ENCODE measurements at places on chromosomes 7 and 10. TPM values are rescaled to one million over a fixed set of nuclear protein-coding genes. Genes with fewer than 3 reads are reported as not detected.

DNA sequence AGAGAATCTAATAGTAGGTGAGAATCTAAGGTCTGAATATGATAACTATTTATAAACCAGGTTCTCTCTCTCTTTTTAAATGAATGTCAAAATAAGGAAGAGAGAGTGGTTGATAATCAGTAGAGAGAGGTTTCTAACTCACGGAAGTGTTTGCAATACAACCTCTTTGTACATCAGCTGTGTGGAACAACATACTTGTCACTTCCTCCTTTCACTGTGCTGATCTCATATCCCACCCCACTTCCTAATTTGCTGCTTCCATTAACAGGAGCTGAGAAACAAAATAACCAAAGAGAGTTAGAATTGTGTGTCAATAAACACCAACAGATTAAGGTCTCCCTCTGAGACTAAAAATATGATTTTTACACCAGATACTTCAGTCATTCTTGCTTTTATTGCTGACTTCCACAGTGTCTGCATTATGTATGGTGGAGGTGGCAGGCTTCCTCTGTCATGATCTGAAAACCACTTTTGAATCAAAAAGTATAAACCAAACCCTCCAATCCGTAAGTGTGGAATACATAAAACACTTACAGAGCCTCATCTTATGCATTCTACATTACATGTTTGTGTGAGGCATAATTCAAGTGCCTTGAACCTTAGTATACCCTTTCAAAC, 25.0 kb downstream of the CACUL1 start:
- no peak for DNase-seq

Gene CDHR1
- total RNA-seq, result 2.0 TPM

Gene LBX1
- not detected for total RNA-seq

Gene NXPH1
- not detected for total RNA-seq

DNA sequence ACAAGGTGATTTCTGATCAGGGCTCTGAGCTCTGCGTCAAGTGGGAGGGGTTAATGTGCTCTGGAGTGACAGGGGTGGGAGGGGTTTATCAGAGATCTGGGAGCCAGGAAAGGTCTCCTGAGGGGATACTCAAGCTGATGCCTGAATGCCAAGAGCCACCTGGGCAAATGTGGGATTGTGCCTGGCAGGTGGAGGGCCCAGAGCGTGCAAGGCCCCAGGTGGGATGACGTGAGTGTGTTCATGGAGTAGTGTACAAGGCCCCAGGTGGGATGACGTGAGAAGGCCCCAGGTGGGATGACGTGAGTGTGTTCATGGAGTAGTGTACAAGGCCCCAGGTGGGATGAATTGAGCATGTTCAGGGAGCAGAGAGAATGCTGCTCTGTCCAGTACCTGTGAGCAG, 610.3 kb downstream of the PTPRN2 start:
- peak; percentile 3 for DNase-seq

- DNase-seq, result no peak
Observed at GRCh38 chr10:34187201-34187600, 627.9 kb downstream of the PARD3 start.

DNA sequence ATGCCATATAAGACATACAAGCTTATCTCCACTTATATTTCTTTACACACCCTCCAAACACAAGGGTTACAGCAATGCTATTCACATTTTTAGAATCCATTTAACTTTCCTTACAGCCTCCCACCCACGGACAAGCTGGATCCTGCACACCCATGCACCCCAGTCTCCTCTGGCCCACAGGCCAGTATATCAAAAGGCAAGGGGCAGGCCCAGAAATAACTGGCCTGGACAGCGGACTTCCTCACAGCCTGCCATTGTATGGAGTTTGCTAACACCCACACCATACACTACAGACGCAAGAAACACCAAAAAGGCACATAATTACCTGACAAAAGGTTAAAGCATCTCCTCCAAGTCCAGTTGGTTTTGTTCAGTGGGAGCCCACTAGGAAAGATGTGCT, 12.0 kb downstream of the HOXA4 start:
- no peak for DNase-seq

Gene GALNT17
- total RNA-seq, result 65.4 TPM

- no peak for DNase-seq
Observed at GRCh38 chr7:131336956-131337355, 9.3 kb downstream of the MKLN1 start.

GRCh38 chr10:47438857-47439474, 44.9 kb downstream of the ANXA8 start:
- no peak for DNase-seq

Gene NOD1
- 33.0 TPM for total RNA-seq

- DNase-seq, result no peak
Observed at GRCh38 chr10:65040796-65041195, 1519.6 kb downstream of the REEP3 start.

DNA sequence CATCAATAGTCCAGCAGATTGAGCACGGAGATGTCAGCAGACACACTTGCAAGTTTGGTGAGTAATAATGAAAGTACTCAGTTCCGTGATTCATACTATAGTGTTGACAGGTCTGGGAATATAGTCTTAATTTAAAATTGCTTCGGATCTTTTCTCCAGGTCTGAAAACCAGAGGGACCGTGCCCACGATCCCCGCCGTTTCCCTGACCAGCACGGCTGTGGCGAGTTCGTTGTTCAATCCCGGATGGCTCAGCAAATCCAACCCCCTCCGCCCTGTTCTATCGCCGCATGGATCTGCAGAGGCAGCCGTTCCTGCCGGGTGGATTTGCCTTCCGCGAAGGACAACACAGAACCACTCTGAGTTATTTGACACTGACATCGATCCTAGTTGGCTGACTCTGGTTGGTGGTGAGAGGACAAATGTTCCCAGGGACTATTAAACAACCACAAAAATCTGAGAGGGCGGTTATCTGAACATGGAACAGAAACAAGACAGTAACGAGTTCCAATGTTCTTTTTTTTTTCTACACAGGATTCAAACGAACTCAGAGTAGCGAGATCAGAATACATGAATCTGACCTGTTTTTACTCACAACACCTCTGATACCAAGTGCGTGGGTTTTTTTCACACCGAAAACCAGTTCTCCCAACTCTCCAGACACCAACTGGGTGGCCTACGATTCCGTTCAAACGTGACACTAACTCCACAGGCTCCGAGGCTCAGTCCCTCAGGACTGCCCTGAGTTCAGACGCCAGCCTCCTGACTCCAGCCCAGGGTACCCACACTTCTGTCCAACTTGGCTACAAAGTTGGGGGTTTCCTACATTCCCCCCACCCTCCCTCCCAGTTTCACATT, 52.7 kb downstream of the RBM17 start:
- DNase-seq, result peak; percentile 70

- no peak for DNase-seq
Observed at GRCh38 chr10:97574374-97575126, 2.0 kb downstream of the ANKRD2 start.

- DNase-seq, result no peak
Observed at GRCh38 chr10:22435650-22436049, 90.4 kb downstream of the SPAG6 start.

DNA sequence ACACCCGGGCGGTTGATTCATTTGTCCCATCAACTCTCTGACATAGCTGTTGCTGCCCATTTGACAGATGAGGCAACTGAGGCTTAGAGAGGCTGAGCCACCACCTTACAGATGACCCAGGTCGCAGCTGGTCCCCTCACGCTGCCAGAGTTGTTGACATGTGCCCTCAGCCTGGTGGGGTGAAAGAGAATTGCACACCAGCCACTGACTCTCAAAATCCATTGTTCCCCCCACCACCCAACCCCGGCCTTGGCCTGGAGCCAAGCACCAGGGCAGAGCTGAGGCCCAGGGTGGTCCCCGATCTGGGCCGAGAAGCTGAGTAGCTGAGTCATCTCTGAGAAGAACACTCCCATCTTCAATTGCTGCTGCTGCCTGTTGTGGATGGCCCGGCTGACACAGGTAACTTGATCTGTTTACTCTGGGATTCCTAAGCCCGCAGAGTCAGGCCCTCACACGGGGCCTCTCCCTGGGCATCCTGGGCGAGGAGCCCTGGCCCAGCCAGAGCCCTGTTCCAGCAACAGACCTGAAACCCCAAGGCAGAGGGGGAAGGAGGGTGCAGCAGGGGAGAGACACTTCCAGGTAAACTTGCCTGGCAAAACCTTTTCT, 27.5 kb downstream of the PVRIG start:
- DNase-seq, result no peak

DNA sequence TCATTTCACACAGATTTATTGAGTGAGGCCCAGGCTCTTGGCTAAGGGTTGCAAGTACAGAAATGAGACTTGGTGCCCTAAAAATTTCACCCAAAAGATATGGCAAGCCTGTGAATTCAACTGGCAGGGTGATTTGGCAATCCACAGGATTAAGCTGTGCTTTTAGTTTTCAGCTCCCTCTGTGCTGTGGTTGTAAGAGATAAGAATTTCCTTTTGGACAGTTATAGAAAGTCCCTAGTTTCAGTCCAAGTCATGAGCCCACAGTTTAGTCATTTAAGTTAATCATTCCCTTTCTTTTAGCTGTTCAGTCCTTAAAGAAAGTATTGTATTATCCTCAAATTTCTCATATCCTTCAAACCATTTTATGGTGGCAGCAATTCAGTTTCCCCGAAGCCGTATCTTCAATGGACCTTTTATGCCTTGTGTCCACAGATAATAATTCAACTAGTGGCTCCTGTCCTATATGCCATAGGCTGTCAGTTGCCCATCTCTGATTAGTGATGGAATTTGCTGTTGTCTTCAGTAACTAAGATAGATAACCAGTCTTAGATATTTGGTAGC, 73.4 kb upstream of the NAMPT start:
- DNase-seq, result no peak

DNA sequence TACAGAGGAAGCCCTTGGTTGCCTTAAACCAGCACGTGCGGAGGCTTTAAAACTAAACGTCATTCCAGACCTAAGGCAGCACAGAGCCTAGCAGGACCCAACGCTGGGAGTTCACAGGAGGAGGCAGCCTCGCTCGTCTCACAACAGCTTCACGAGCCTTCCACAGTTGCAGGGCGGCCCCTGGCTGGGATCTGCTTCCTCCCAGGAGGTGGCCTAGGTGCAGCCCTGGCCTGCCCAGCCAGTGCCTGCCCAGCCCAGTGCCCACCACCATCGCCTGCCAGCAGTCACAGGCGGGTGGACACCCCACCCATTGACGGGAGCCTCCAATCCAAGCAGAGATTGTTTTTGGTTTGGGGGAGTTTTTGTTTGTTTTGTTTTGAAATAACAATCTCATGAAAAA, 96.5 kb downstream of the PTPRN2 start:
- DNase-seq, result no peak

- DNase-seq, result no peak
Observed at GRCh38 chr10:101116754-101117153, 14.3 kb upstream of the TLX1 start.

GRCh38 chr10:25257646-25258045, 82.8 kb downstream of the GPR158 start:
- DNase-seq, result no peak

DNA sequence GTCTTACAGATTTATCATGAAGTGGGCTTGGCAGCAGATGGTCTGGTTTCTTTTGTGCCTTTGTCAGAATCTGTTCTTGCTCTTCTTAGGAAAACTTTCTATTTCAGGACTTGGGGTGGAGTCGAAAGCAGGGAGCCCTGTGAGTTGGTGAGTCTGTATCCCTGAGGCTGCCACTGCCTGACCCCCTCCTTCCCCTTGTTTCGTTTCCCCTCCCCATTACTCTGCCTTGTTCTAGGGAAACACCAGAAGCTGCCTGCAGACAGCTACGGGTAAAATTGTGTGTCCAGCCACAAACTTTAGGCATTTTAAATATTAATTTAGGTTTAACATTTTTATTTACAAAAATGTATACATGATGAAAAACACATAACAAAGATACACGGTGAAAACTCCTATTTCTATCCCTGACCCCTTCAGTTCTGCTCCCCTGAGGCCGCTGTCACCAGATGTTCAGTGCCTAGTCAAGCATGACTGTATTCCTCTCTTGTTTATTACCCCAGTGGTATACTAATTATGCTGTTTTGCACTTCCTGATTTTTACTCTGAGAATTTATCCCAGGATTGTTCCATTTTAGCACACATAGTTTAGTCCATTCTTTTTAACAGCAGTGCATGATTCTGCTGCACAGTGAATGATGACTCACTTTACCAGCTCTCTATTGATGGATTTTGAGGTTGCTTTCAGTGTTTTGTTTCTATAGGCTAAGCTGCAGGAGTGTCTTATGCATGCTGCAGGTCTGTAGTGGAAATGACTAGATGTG, 9.1 kb downstream of the TSPAN14 start:
- peak; percentile 38 for DNase-seq

Gene WDR86
- total RNA-seq, result 101 TPM

Gene SLC26A4
- total RNA-seq, result 3.2 TPM

GRCh38 chr7:157609516-157609915, 272.7 kb downstream of the DNAJB6 start:
- DNase-seq, result peak; percentile 35

- no peak for DNase-seq
Observed at GRCh38 chr7:134174795-134175261, 47.7 kb downstream of the LRGUK start.

DNA sequence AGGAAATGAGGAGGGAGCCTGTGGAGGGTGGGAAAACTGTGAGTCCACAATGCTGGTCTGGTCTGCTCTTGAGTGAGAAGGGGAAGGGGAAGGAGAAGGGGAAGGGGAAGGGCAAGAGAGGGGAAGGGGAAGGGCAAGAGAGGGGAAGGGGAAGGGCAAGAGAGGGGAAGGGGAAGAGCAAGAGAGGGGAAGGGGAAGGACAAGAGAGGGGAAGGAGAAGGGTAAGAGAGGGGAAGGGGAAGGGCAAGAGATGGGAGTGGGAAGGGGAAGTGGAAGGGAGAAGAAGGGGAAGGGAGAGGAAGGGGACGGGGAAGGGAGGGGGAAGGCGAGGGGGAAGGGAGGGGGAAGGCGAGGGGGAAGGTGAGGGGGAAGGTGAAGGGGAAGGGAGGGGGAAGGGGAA, 213.2 kb downstream of the GRM8 start:
- no peak for DNase-seq

GRCh38 chr7:88942815-88943501, 147.4 kb upstream of the TEX47 start:
- no peak for DNase-seq

Gene VSTM2A
- not detected for total RNA-seq

Gene ALKBH4
- 8.6 TPM for total RNA-seq
